Stimulated activated CD4-positive, alpha-beta T cell treated with anti-CD3 and anti-CD28 coated beads, TNF-alpha, amount 100 ng/mL, for 48 hours (primary cell): ENCODE measurements at places on chromosomes 7 and 10.

GRCh38 chr7:107913851-107914250 lies 22.9 kb downstream of the DLD start:
- DNase-seq: no peak

DNA sequence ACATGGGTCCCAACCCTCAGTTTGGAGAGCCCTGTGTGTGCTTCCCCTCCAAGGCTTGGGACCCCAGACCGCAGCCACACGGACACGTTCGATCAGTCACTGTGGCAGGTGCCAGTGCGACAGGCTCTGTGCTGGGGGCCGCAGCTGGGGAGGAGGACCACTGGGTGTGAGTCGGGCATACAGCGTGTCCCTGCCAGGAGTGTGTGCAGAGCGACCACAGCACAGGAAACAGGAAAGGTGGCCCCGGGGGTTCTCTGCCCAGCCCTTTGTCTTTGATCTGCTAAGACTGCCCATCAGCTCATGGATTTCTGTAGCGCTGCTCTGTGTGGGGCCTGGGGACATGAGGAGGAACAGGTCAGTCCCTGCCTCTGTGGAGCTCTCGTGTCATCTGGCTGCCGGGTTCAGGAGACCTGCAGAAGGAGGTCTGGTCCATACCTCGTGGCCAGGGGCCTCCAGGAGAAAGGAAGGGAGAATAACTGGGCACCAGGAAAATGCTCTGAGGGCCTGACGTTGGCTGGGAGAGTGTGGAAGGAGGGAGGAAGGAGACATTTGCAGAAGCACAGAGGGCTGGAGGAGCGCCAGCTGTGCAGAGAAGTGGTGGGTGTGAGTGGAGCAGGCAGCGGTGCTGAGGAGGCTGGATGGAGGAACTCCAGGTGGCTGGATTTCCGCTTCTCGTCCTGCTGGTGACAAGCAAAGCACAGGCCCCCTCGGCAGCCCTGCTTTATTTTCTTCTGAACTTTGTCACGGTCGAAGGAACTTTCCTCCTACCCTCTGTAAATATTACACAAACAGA lies 4.1 kb downstream of the NUDT1 start:
- no peak for DNase-seq

- DNase-seq: no peak
Measured at GRCh38 chr7:94706996-94707740, 51.2 kb upstream of the SGCE start.

- no peak for DNase-seq
Measured at GRCh38 chr10:101774589-101775272, 1.2 kb downstream of the FGF8 start.

DNA sequence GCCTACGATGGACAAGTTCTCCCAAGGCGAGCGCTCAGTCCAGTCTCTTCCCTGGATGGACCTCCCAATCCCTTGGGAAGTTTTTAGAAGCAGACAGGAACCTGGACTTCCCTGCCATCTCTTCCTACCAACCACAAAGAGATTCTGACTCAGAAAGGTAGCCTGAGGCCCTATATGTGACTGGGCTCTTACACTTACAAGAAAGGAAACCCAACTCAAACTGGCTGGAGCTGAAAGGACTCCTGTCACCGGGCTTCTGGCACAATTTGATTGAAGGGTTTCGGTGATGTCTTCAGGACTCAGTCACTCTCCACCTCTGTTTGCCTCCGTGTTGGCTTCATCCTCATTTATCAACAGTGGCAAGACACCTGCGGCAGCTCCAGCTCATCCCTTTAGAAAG lies 3.7 kb upstream of the COL13A1 start:
- DNase-seq: no peak

DNA sequence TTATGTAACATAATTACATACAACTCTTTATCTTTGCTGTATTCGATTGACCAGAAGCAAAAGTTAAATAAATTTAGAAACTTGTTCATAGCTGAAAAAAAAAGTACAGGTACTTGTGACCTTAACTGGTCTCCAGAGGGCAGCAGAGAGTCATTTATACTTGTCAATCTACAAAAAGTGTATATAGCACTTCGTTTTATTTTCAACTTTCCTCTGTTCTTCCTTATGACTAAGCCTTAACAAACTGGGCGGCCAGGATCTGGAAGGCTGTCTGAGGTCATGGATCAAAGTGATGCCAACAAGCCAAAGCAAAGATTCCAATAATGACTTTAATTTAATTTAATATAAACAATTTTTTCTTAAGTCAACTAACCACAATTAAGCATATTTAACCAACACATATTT lies 29.8 kb downstream of the C10orf67 start:
- DNase-seq: no peak

DNA sequence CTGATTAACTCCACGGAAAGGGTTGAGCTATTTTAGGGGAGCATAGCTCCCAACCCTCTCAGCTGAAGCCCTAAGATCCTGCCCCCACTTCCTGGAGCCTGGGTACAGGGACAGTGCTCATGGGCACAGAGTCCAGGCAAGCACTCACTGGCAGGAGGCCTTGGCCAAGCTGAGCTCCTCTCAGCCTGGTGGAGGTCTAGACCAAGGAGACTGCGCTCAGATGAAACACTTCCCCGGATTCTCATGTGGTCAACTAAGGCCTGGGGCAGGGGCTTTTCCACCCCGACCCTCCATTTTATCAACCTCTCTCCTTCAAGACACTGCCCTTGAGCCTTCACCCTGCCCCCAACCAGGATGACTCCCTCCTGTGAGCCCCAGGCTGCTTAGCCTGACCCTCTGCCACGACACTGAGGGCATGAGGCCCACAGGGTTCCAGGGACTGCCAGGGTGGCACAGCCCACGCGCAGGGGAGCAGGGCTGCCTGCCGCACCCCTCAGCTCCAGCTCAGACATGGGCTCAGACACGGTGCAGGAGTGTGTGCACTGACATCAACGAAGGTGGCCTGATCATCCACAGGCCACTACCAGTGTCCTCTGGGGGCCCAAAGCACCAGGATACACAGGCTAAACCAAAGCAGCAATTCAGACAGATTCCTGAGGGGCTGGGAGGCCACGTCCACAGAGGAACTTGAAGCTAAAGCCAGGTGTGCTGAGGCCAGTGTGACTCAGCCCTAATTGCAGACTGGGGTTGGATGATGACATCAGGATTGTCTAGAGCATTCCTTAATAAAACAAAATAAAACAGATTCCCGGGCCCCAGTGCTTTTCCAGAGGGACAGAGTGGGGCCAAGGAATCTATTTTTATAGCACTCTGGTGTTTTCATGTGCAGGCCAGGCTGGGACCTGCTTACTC lies 18.8 kb downstream of the CHAT start:
- no peak for DNase-seq

DNA sequence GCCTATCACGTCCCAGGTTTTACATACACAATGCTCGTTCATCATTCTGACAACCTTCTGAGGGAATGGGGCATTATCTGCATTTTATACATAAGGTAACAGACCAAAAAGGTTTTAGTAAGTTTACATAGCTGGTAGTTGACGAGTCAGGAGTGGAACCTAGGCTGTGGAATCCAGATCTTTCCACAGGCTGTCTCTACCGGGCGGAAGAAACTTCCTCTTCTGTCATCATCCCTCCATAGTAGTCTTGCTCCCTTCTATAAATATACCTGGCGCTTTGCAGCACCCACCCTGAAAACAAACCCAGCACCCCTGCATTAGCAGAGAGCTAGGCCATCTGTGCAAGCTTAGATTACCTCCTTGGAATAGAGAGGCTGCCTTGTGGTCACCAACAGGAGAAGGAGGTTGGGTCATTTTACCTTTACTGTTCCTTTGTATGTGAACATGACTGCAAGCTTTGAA lies 1.3 kb downstream of the TSPAN13 start:
- DNase-seq: no peak

- no peak for DNase-seq
Measured at GRCh38 chr10:44460416-44460815, 75.5 kb upstream of the CXCL12 start.

- no peak for DNase-seq
Measured at GRCh38 chr10:112307358-112308124, 24.3 kb downstream of the TECTB start.

GRCh38 chr10:114925587-114926586 lies 12.1 kb upstream of the TRUB1 start:
- DNase-seq: no peak

DNA sequence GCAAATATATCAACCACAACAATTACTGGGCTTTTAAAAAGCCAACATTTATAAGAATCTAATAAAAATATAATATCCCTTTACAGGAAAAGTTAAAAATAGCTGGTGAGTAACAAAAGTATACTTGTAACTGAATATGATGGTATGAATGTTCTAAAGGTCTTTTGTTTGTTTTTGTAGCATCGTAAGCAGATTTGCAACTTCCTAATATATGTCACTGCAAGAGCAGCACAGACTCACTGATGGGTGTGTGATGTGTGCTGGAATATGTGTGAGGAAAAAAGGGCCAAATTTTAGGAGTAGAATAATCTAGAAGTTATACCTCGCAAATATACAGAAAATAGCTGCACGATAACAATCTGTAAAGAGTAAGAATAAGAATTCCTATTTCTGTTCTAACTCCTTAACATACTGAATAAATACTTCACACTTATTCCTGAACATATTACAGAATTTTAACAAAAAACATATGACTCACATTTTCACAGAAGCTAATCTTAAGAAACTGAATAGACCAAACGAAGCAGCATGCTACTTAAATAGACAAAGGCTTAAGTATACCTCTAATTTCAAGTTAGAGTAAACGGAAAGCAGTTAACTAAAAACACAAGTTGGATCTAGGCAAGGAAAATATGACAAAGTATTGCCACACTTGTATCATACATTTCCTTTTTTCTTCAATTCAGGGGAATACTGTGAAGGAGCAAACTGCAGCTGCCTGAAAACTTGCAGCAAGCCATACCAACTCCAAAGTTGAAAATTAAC lies 9.6 kb downstream of the ETV1 start:
- DNase-seq: no peak

DNA sequence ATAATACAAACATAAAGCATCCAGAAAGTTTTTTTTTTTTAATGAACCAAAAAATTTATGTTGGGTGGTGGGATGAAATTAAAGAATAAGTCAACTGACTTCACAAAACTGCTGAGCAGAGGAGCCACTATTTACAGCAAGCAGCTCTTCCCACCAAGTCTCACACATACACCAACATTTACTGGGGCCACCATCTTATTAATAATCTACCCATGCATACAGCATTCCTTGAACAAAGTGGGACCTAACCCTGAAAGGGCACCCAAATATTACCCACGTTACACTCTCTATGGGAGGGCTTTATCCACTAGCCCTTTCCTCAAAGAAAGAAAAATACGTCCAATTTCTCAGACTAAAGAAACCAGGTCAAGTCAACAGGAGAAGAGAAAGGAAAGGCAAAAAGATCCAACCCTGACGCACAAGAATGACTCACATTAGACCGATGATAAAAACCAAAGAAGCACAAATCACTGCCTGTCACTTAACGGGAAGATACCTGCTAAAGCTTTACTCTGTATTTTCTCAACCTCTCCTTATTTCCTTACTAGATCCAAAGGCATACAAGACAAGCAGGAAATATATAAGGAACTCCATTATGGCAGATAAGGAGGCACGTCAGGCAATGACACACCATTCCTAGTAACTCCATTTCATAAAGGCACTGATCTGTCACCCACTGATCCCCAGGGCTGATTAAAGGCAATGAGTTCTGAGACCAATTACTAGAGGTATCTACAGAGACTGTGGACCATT lies 141.8 kb upstream of the ASAH2 start:
- DNase-seq: no peak

DNA sequence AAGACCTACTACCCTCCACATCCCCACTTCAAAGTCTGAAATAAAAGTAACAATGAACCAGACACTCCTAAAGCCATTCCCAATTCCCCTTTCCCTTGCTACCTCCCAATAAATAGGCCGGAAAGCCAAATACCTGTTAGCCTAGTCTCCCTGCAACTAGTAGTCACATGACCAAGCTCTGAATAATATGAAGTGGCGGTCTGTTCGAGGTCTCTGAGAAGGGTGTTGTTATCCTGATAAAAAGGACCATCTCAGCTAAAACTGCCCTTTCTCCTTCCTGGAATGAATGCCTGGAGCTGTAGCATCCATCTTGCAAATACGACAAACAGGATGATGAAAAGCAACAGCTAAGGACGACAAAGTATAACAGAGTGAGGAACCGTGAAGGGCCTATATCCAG lies 6.0 kb downstream of the KIF5B start:
- no peak for DNase-seq

DNA sequence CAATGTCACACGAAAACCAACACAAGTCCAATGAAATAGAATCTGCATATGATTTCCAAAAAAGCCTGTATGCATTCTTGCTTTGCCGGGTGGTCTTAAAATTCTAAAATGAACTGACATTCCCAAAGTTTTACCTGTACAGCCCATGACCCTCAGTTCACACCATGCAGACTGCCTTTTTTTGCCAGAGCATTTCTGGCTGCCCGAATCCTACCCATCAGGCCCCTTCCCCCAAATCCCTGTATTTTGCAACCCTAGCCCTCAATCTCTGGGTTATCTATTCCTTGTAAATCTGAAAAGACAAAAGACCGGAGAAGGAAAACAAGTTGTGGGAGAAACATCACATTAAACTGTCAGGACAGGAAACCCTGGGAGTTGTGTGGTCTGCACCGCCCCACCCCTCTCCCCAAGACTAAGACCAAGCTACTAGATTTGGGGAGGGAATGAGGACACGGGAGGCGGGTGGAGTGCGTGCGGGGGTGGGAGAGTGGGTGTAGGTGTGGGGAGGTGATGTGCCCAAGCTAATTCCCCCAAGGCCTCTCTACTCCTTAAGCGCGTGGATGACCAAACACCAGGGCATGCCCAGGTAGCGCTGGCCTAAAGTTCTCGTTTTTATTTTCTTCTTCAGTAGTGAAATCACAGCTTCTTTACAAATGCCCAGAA lies 1.4 kb downstream of the JCAD start:
- no peak for DNase-seq

GRCh38 chr7:91151916-91152315 lies 112.3 kb upstream of the FZD1 start:
- DNase-seq: no peak

DNA sequence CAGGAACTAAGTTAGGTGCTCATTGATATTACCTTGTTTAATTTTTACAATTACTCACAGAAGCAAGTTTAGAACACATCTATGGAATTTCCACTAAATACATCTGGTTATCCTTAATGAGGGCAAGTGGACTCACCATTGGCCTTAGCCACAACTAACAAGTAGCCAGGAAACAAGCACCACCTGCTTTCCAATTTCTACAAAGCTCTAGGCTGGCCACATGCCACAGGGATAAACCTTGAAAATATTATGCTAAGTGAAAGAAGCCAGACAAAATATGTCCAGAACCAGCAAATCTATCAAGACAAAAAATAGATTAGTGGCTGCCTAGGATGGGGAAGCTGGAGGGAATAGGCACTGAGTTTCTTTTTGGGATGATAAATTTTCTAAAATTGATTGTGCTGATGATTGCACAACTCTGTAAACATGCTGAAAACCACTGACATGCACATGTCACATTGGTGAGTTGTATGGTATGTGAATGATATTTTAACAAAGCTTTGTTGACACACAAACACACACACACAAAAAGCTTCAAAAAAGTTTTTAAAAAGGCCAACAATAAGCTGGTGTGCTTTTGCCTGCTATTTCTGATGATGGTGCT lies 179.4 kb downstream of the CPEB3 start:
- DNase-seq: no peak

- DNase-seq: no peak
Measured at GRCh38 chr10:45211576-45211975, 103.8 kb downstream of the OR13A1 start.

- DNase-seq: no peak
Measured at GRCh38 chr10:84269773-84270172, 24.9 kb downstream of the RGR start.
